ENCODE measurements at places on chromosomes 2 and 18. TPM values are rescaled to one million over a fixed set of nuclear protein-coding genes. Genes with fewer than 3 reads are reported as not detected.

C18orf54 gene
- total RNA-seq = 4.4 TPM

NTSR2 gene
- total RNA-seq = not detected

NFATC1 gene
- total RNA-seq = 7.0 TPM

TFPI gene
- 46.9 TPM for total RNA-seq

ZDBF2 gene
- 15.4 TPM for total RNA-seq

NFU1 gene
- total RNA-seq = 60.0 TPM

FAM237A gene
- total RNA-seq = not detected

ATP6V1B1 gene
- 0.62 TPM for total RNA-seq

COMMD1 gene
- 54.2 TPM for total RNA-seq

GCG gene
- total RNA-seq = 16.6 TPM

SERPINB3 gene
- not detected for total RNA-seq

TFCP2L1 gene
- total RNA-seq = under 0.01 TPM

TEX44 gene
- not detected for total RNA-seq

MAB21L4 gene
- not detected for total RNA-seq

ATP5MC3 gene
- total RNA-seq = 151 TPM

CTAGE1 gene
- not detected for total RNA-seq

SH3RF3 gene
- 2.7 TPM for total RNA-seq

HOXD8 gene
- total RNA-seq = 13.9 TPM

POTEC gene
- total RNA-seq = not detected

GALR1 gene
- under 0.01 TPM for total RNA-seq

DNAJC27 gene
- 5.4 TPM for total RNA-seq

CIDEA gene
- total RNA-seq = not detected

TEX51 gene
- total RNA-seq = not detected

RNF144A gene
- 22.6 TPM for total RNA-seq

PHOSPHO2 gene
- 3.7 TPM for total RNA-seq

TNFRSF11A gene
- 2.0 TPM for total RNA-seq

LPIN1 gene
- total RNA-seq = 18.3 TPM

CDH2 gene
- 3.3 TPM for total RNA-seq

CXCR4 gene
- total RNA-seq = 23.1 TPM

ACMSD gene
- total RNA-seq = not detected

ZNF521 gene
- 67.1 TPM for total RNA-seq

FOXI3 gene
- not detected for total RNA-seq

PID1 gene
- total RNA-seq = 27.4 TPM

TMEM17 gene
- total RNA-seq = 1.3 TPM
